ENCODE measurements at places on chromosomes 7 and 10.

- no peak for DNase-seq
These were observed 7.6 kb downstream of the ARHGAP12 start for GRCh38 chr10:31921031-31921430.

DNA sequence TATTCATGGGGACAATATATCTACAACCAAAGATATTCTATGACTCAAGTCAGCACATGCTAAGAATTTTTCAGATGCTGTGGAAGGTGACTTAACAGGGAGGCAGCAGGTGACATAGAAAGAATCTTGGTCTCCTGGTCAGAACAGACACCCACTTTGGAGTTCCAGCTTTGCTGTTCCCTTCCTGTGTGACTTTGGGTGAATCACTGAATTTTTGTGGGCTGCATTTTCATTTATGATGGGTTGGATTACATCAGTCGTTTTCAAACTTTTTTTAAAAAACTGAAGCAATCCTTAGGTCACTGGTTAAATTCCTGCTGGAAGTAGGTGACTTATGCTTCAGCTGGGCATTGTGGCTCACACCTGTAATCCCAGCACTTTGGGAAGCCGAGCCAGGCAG is 24.9 kb downstream of the RGR start:
- DNase-seq: no peak

DNA sequence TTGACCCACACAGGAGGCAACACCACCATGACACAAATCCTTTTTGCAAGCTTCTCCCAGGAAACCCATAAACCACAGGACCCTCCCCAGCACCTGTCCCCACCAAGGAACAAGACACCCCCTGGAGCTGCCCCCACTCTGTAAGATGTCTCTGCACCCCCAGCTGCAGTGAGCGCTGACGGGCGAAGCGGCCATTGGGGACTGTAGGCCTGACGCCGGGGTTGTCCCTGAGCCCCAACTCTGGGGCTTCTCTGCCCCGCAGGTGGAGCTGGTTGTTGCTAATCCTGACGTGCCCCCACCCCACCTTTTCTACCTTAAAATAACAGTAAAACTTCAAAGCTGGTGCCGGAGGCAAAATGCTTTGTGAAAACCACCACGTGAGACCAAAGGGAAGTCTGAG is 94.7 kb upstream of the PPP2R2D start:
- no peak for DNase-seq

GRCh38 chr10:36026081-36026480 is 384.0 kb upstream of the FZD8 start:
- DNase-seq: no peak

DNA sequence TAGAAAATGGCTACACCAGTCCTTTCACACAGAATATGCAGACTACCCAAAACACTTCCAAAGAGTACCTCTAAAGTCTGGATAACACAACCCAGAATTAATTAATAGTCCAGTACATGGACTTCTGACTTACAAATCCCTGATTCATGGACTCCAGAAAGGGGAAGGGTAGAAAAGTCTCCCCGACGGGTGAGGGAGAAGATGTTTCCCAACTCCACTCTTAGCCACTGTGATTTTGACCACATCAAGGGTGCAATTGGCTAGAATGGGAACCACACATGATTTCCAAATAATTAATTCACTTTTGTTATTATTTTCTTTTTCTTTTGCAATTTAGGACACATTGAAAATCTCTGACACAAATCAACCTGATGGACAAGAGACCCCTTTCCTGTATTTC is 1.4 kb downstream of the TMEM130 start:
- no peak for DNase-seq

GRCh38 chr10:23371073-23371472 is 26.5 kb upstream of the C10orf67 start:
- no peak for DNase-seq

DNA sequence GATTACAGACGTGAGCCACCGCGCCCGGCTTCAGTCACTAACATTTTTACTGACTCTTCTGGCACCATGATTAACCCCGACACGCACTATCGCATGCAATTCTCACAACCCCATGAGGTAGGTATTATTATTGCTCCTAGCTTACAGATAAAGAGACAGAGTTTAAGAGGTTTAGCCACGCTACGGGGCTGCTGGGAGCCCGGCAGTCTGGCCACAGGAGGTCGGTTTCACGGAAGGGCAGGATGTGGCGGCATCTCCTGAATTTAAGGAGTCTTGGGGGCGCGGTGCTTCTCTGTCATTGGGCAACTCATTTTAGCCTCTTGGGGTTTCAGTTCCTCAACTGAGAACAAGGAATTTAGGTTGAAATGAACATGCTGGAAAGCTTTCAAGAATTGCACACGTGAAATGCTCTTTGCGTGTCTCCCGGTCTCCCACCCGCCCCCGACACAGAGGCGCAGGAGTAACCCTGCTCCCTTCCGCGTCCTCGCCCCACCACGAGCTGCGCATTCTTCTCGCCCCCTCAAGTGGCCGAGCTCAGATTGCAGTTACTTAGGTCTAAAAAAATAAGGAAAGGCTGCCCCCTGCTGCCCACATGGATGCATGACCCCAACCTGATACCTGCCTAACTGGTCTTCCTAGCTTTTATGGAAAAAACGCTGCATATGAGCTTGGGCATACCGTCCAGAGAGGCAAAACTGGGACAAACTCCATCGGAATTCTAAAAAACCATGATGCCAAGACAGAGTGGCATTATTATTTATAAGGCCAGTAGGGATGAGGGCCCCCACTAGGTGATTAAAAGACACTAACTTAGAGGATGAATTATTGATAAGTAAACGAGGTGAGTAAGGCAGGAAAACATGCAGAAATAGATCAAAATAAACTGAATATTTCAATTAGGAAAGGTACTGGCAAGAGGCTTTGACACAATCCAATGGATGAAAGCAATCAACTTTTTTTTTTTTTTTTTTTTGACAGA is 12.4 kb downstream of the PRSS2 start:
- peak; percentile 88 for DNase-seq

DNA sequence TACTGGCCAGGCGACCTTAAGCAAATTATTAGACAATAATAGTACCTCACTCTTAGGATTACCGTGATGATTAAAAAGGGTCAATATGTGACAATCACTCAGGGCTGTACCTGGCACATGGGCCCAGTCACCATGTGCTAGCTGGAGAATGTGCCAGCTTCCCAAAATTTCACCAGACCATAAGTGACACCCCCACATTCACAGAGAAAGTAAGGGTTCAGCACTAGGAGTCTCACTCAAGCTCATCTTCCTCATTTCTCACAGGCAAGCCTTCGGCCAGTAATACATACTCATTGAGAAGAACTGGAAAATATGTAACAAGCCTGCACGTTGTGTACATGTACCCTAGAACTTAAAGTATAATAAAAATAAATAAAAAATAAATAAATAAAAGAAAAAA is 22.4 kb upstream of the C10orf71 start:
- DNase-seq: no peak

DNA sequence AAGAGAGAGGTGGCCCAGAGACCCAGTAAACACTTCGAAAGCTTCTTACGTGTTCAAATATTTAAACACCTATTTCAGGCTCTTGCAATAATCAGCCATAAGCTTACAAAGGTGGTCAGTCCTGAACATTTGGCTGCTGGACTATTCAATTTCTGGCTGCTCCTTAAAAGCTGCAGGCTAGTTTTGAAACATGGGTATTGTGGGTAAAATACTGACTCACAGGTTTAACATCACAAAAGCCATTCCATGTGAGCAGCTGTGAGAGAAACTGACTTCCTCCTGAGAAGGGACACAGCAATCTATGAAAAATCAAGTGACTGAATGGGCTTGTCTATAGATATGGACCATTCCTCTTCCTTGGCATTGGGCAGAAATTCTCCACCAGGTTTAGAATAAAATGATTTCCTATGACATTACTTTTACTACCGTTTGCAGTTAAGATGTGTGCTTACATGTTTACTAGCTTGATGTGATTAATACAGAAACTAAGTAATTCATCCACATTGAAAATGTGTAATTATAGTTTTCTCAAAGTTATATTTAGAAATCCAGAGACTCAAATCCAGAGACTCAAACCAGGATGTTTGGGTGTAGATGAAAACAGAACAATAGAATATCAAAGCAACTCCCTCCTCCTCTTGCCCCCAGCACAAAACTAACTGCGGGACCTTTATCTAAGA is 252.3 kb downstream of the GATA3 start:
- no peak for DNase-seq

- DNase-seq: no peak
These were observed 7.4 kb downstream of the RASSF4 start for GRCh38 chr10:44966816-44967509.

GRCh38 chr7:98211221-98211675 is at the start of gene BHLHA15:
TSS of gene BHLHA15 (plus strand) at chr7:98211439. CDS start at chr7:98212310, 871 bp downstream.
- DNase-seq: no peak

DNA sequence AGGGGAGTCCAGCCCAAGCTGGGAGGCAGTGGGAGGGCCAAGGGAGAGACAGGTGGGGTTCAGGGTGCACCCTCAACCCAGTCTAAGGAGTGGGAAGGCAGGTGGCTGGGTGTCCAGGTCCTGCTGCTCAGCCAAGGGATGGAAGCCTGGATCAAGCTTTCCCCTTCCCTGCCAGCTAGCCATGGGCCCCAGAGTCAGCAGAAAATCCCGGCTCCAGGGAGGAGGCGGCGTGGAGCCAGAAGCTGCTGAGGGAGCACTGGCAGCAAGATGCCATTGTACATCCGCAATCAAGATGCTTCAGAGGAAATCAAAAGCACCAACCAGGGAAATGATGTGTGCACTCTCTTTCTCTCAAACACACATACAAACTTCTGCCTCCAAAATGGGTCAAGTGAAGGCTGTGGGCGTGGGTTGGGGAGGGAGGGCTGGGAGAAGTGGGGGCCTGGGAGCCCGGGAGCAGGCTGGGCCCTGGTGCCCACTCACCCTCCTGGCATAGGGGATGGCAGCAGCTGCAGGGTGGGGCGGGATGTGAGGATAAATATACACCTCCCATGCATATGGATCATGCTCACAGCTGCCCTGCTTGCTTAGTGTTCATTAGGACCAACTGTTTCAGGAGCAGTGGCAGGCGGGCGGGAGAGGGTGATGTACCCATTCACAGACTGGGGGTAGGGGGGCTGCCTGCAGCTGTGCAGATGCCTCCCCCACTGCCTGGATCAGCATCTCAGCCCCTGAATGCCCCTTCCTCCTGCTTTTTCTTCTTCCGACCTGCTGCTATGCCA is 24.2 kb downstream of the TRIM8 start:
- DNase-seq: no peak

- no peak for DNase-seq
These were observed 7.1 kb downstream of the CXCL12 start for GRCh38 chr10:44377651-44378310.
